ENCODE measurements at places on chromosomes 1 and 21.
A peak's percentile ranks its signal among the peaks of the same experiment; 100 is the strongest.

- DNase-seq: no peak
Observed at GRCh38 chr1:1130206-1131120, 14.6 kb upstream of the C1orf159 start.

- no peak for DNase-seq
Observed at GRCh38 chr1:4756851-4757580, 102.6 kb downstream of the AJAP1 start.

DNA sequence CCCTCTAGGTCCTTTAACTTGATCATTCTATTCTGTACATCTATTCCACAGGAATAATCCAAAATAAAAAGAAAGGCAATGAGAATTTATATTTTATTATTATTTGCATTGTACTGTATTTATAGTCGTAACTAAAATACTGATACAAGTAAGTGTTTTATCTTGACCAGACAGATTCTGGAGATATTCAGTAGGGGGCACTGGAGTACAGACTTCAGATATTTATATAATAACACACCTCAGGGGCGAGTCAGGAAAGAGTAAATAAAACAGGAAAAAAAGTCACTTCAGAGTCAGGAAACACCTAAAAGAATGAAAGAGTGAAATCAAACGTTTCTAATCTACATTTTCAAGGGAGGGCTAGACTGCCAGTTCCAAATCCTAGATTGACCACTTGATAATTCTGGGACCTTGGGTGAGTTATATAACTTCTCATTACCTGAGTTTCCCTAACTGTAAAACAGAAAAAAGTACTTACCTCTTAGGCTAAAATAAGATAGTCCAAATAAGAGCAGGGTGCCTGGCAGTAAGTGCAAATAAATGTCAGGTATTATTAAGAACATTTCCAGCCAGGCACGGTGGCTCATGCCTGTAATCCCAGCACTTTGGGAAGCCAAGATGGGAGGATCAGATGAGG is 31.1 kb upstream of the MTF1 start:
- DNase-seq: peak; percentile 6

- DNase-seq: peak; percentile 22
Observed at GRCh38 chr1:194295685-194296084, 1109.3 kb upstream of the B3GALT2 start.

DNA sequence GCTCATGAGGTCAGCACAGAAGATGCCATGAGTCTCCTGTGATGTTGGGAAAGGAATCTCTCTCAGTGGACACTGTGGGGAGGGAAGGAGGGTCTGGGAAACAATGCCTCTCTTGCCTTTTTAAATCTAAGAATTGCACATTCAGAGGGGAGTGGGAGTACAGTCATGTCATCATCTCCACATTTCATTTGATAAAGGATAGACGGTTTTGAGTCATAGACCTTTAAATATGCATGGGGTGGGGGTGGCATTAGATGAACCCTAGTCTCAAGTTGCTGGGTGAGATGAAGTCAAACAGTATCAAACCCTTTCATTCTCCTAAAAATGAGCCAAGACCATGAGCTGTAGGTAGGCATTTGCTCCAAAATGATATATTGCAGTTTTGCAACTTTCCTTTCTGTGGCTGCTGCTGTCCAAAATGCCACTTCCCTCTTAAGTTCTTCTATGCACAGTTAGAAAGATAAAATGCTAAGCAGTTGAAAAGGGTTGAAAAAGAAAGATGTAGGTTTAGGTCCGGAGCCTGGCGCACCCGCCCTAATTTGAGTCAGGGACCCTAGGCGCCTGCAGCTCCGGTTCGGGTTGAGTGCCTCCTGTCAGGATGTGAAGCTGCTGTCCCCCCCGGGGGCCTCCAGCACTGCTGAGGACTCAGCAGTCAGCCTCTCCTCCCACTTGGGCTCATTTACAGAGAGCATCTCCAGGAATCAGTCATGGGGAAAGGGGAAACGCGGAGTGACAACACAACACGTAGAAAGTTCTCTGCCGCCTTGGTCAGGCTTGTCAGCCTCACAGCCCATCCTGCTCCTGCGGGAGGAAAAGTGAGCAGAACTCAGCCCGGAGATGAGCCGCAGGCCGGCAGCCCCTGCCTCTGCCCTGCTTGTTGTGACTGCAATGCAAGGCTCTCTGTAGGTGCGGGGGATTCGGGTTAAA is 479.3 kb upstream of the RUNX1 start:
- DNase-seq: peak; percentile 7

GRCh38 chr1:29482991-29483390 is 246.7 kb downstream of the PTPRU start:
- no peak for DNase-seq

- DNase-seq: no peak
Observed at GRCh38 chr1:4267381-4268261, 367.5 kb upstream of the C1orf174 start.
